ENCODE measurements at places on chromosomes 7 and 10. TPM values are rescaled to one million over a fixed set of nuclear protein-coding genes. Genes with fewer than 3 reads are reported as not detected.

Gene OR2A7
- not detected for total RNA-seq

Gene SKAP2
- total RNA-seq = 55.7 TPM

Gene SLC18A3
- total RNA-seq = not detected

- no peak for DNase-seq
Measured at GRCh38 chr7:75756991-75757676, 14.9 kb downstream of the CCL26 start.

GRCh38 chr10:74231375-74231774 is 80.4 kb downstream of the ADK start:
- no peak for DNase-seq

DNA sequence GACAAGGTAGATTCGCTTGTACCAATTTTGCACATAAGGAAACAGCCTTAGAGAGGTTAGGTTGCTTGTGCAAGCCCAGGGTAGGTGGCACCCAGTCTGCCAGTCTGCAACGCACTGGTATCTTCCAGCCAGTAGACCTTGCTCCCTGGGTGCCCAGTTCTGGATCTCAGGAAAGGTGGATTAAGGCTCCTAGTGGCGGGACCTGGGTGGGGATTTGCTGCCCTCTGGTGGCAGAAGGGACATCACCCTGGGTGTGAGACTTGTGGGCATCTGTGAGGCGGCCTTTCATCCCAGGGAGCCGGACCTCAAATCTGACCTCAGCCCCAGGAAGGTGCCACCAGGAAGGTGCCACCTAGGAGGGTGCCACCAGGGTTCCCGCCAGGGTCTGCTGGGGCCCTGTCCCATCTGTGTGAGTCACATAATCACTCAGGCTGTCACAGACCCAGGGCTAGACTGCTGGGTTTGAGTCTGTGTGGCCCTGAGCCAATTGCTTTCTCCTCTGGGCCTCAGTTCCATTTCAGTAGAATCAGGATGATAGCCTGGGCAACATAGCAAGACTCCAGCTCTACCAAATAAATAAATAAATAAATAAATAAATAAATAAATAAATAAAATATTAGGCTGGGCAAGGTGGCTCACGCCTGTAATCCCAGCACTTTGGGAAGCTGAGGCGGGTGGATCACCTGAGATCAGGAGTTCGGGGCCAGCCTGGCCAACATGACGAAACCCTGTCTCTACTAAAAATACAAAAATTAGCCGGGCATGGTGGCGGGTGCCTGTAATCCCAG is 5.3 kb upstream of the PRKRIP1 start:
- DNase-seq = peak; percentile 68

DNA sequence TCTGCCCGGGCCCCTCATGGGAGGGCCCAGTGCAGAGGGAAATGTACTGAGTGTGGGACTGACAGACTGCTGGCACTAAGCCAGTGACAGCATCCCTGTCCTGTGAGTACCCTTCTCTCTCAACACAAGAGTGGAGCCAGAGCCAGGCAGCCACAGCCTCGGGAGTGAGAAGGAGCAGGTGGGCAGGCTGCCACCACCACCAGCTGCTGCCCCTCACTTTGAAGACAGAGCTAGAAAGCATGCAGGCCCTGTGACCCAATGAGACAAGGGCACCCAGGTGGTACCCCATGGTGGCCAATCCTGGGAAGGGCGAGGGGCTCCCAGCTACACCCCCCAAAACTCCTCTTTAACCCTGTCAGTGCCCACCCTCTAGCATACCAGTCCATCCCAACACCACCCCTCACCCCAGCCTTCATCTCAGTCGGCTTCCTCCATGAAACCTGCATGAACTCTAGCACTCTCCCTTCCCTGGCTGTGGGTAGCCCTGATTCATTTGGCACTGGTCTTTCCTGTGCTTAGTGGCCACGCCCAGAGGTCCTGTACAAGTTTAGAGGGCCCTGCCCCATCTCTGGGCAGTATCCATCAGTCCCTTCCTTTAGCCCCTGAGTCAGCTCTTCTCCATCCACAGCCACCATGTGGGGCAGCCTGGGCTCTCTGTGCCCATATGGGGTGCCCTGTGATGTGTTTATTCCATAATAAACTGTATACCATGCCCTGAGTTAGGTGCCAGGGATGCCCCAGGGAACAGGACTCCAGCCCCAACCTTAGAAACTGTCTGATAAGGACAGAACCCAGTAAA is 207.0 kb upstream of the ZMIZ1 start:
- DNase-seq = no peak

- no peak for DNase-seq
Measured at GRCh38 chr10:98236862-98237261, 31.1 kb downstream of the LOXL4 start.

GRCh38 chr10:15092855-15093408 is 4.2 kb upstream of the RPP38 start:
- DNase-seq = no peak

DNA sequence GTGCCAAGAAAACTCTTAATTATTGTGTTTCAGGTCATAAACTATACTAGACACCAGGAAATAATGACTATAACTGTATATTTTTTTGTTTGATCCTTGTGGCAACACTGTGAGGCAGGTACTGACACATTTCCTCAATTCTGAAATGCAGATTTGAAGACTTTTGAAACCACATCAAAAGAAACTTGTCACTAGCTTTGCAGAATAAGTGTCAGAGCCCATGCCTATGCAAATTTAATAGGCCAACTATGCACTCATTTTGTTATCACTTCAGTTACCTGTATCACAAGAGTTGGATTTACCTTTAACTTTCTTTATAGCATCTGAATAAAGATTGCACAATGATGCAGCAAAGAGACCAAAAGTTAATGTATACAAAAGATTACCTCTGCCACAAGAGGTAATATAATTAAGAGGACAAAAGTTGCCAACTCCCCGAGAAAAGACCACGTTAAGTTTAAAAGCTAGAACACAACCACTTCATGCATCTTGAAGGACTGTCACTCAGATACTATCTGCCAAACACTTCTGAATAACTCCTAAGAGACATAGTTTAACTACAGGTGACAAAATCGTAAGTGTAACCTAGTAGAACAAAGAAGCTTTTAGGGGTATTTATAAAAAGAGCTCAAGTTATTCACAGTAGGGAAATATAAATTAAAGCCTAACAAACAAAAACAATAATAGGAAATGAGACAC is 80.5 kb downstream of the ELAPOR2 start:
- DNase-seq = no peak

DNA sequence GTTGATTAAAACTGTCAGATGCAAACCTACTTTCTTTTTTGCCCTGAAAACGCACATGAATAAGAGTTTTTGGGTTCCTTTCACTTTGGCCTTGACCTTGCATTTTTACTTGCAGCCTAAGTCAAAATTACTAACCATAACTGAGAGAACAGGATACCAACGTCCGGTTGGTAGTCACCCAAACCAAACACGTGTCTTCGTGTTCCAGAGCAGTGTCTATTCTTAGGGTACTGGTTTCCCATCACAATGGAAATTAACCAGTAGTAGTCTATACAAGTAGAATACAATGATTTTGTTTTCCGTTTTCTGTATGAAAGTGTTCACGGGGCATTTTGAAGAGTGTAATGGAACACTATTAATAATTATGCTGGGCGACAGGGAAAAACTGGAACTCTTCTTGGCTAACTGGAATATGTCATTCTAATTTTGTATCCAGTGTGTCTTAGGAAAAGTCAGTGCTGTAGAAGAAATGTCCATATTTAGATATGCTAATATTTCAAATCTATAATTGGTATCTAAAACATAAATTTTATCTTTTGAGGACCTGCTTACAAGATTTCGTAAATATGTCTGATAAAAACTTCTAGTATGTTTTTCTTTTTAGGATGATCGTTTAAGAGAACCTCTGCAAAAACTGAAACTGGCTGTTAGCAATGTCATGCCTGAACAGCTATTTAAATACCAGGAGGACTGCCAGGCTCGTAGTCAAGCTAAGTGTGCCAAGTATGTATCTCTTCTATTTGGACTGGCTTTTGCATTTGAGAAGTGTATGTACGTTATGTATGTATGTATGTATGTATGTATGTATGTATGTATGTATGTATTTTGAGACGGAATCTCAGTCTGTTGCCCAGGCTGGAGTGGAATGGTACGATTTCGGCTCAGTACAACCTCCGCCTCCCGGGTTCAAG is 40.9 kb downstream of the UBN2 start:
- no peak for DNase-seq

- DNase-seq = no peak
Measured at GRCh38 chr10:63416376-63416775, 49.4 kb downstream of the JMJD1C start.

DNA sequence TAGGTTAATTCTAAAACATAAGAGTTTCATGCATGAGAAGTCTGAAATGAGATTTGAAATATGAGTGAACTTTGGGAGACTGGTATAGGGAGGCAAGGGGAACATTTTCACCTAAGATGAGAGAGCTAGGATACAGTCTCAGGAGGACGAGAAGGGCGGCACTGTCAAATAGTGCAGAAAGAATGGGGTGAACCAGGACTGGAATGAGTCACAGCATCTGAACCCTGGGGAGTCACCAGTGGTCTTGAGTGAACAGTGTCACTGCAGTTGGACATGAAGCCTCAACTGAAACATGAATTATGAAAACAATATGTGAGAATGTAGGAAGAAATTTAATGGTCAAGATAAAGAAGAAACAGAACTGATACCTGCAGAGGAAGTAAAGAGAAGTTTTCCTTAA is 33.8 kb downstream of the GNG11 start:
- DNase-seq = no peak

GRCh38 chr10:58782876-58783851 is 270.5 kb downstream of the BICC1 start:
- DNase-seq = peak; percentile 4

DNA sequence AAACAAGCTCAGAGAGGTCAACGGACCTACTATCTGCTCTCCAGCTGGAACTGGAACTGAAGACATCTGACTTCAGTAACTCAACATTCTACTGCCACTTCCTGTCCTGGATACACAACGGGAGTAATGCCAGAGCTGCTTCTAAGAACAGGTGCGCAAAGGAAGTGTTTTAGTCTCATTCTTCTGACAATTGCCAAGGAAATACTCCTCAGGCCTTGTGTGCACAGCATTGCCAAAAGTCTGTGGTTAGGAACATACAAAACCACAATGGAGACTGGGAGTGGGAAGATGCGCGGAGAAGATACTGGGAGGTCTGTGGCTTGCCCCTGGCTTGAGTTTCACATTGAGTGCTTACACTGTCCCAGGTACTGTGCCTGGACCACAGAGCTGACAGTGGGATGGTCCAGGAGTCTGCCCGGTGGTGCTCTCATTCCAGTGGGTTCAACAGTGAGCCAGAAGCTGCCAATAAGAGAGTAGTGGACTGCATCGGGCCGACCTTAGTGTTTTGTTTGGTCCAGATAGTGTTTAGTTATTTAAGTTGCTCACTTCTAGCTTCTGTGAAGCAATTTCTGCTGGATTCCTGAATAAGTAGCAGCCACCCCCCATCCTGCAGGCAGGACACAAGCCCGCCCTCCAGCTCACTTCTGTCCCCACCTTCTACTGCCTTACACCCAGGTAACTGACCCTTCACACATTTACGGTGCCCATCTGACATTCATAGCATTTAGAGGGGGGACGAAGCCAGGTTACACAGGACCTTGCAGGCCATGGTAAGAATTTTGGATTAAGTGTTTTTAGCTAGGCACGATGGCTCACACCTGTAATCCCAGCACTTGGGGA is 10.3 kb downstream of the TBL2 start:
- peak; percentile 48 for DNase-seq

DNA sequence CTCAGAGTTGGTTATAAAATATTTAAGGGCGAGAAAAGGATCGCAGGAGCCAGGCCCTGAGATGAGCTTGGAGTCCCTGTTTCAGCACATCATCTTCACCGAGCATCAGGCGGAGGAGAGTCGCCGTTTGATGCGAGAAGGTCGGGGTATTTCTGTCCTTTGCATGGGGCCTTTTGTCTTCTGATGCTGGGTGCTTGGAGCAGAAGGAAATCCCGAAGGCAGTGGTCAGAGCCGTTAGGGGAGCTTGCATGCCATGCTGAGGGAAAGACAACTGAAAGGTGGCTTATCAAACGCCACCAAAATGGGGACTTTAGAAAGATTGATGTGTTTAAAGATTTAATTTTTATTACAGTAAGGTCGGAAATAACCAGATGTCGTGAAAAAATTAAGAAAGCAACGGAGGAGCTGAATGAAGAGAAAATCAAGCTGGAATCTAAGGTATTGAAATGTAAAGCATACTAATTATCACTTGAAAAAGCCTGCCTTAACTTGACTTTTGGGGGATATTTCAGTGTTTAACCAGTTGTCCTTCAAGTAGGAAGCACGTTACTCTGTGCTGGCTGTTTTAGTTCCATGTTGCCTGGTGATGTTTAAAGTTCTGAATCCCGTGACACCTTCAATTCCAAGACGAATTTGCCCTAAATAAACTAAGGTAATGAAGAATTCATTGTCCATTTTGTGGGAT is 845 bp downstream of the CCDC172 start:
- no peak for DNase-seq

DNA sequence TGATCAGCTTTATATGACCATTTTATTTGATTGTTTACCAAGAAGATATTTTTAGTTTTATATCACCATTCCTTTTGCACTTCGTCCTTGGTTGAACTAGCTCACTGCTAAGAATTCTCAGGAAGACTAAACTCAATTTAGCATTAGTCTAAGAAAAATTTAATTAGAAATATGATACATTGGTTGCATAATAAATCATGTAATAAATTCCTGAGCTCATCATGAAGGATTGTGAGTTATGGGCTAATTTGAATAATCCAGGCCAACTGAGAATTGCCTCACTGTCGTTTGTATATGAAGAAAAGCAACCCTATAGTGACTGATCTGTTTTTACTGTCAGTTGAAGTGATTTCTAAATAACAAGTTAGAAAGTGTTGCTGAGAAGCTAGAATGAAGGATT is 725.5 kb downstream of the DNAJB9 start:
- DNase-seq = no peak

Data from H4 (cell line).